Breast epithelium (tissue), 4 donors: ENCODE measurements at places on chromosomes 12 and 14. TPM values are rescaled to one million over a fixed set of nuclear protein-coding genes. Genes with fewer than 3 reads are reported as not detected.

DNA sequence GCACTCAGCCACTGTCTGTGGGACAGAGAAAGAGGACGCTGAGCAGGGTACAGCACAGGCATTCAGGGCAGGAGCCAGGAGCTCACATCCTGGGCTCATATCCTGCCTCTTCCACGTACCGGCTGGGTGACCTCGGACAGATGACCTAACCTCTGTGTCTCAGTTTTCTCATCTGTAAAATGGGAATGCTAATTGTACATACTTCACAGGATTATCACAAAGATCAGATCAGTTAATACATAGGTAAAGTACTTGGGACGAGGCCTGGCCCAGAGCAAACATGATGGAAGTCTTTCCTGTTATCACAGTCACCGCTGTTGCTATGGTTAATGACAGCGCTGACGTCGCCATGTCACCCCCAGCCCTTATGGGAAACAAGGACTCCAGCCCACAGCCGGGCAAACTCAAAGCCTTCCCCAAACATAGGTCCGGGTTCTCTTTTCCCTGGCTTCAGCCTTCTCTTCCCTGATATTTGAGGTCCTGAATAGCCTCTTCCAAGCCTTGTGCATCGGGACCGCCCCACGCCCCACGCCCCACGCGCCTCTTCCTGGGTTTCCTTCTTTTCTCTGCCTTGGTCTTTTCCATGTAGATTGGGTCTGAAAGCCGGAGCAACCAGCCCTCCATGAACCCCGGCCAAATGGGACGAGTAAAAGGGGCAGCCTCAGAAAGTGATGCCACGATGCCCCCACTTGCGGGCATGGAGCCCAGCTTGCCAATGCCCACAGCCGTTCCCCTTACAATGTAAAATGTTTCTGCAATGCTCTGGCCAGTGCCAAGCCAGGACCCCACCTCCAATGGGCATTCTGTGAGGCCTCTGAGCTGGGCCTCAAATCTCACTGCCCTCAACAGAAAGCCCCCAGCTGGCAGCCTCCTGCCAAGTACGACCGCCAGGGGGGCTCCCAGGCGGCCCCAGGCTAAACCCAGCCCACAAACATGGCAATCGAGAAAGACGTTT, 125.4 kb downstream of the RFLNA start:
- H3K36me3 ChIP-seq = no peaks in the 10 kb centered on the region
- H3K4me1 ChIP-seq = peaks cover 17% of the 10 kb centered on the region
- no peak for DNase-seq
- no peak overlapping the region for H3K4me3 ChIP-seq
- peak overlapping the region; percentile 94 for H3K27ac ChIP-seq

DNA sequence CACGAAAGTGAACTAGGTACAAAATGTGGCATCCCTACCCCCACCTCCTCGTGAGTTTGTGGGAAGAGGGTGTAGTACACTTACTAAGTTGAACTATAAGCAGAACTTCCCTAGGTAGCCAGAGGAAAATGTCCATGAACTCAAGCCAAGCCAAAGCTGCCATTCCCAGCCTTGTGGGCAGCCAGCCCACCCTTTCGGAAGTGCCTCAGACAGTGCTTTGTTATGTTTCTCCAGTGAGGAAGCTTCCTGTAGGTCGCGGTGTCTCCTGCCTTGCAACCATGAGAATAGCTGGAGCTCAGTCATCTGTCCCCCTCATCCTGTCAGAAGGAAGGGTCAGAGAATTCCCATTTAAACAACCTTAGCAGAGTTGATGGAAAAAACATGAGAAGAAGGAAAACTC, 266.9 kb downstream of the DUSP6 start:
- H3K4me3 ChIP-seq = no peak overlapping the region
- H3K27ac ChIP-seq = no peak overlapping the region
- H3K36me3 ChIP-seq = no peaks in the 10 kb centered on the region
- DNase-seq = no peak

Gene KRT82
- total RNA-seq = not detected

DNA sequence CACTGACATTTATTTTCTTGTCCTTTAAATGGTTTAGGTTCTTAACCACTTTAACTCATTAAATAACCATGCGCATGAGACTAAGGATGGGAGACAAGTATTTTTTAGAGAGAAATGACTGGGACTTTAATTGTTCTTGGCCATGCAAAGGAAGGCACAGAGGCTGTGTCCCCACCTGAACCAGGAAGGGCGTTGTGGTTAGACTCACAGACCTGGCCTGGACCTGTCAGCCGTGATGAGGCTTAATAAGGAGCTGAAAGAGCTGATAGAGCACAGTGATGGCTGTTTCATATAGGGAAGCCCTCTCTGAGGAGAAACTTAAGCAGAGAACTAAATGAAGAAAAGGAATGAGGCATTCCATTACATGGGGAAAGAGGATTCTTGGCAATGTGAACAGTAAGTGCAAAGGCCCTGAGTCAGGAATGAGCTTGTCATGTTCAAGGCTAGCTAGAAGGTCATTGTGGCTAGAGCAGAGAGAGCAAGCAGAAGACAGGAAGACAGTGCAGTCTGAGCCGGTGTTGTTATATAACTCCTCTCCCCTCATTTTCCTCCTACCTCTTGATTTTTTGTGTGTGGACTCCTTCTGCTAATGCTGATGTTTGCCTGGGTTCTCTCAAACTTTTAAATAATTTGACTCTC, 74.4 kb upstream of the ANO4 start:
- no peak for DNase-seq
- no peaks in the 10 kb centered on the region for H3K4me1 ChIP-seq
- no peaks in the 10 kb centered on the region for H3K27me3 ChIP-seq

GRCh38 chr12:68557011-68557730, 53.5 kb upstream of the RAP1B start:
- no peak overlapping the region for H3K4me3 ChIP-seq
- no peak overlapping the region for H3K27ac ChIP-seq
- H3K36me3 ChIP-seq = no peaks in the 10 kb centered on the region
- no peak for DNase-seq
- H3K4me1 ChIP-seq = no peaks in the 10 kb centered on the region

- peak overlapping the region; percentile 84 for H3K27ac ChIP-seq
- H3K4me1 ChIP-seq = no peaks in the 10 kb centered on the region
- peak overlapping the region; percentile 91 for H3K4me3 ChIP-seq
- no peaks in the 10 kb centered on the region for H3K27me3 ChIP-seq
These were observed 703 bp downstream of the NOVA1 start for GRCh38 chr14:26597071-26597588.

GRCh38 chr12:99450036-99450630, 197.4 kb upstream of the GARIN6 start:
- no peaks in the 10 kb centered on the region for H3K36me3 ChIP-seq
- H3K4me3 ChIP-seq = no peak overlapping the region
- DNase-seq = no peak
- H3K4me1 ChIP-seq = no peaks in the 10 kb centered on the region
- no peak overlapping the region for H3K27ac ChIP-seq

- no peaks in the 10 kb centered on the region for H3K27me3 ChIP-seq
- no peak for DNase-seq
- H3K4me1 ChIP-seq = no peaks in the 10 kb centered on the region
- no peak overlapping the region for H3K4me3 ChIP-seq
- no peak overlapping the region for H3K27ac ChIP-seq
These were observed 104.6 kb downstream of the EGLN3 start for GRCh38 chr14:33846100-33846824.

Gene OAS3
- total RNA-seq = 5.9 TPM

Gene MANSC1
- total RNA-seq = 24.9 TPM

Gene CLEC9A
- not detected for total RNA-seq

- no peaks in the 10 kb centered on the region for H3K36me3 ChIP-seq
- H3K4me1 ChIP-seq = no peaks in the 10 kb centered on the region
- no peak overlapping the region for H3K27ac ChIP-seq
- DNase-seq = no peak
- no peaks in the 10 kb centered on the region for H3K27me3 ChIP-seq
These were observed 160.8 kb downstream of the KSR2 start for GRCh38 chr12:117807946-117808345.

DNA sequence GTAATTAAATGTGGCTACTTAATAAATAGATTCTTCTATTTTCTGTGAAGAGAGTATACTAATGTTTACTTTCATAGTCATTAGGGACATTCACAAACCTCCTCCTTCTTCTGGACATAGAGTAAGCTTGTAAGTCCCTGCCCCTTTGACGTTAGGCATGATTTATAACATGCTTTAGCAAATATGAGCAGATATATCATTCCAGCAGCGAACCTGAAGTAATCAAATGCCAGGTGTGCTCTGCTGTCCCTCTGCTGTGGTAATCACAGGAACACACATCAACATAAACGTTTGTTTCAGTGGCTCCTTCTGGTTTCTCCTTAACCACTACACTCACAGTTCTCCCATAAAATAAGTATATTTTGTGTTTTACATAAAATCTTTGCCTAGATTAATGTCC, 961.8 kb downstream of the FLRT2 start:
- no peak overlapping the region for H3K27ac ChIP-seq
- no peak for DNase-seq
- H3K36me3 ChIP-seq = no peaks in the 10 kb centered on the region
- no peaks in the 10 kb centered on the region for H3K4me1 ChIP-seq
- no peak overlapping the region for H3K4me3 ChIP-seq
- H3K27me3 ChIP-seq = no peaks in the 10 kb centered on the region

Gene KLRC4
- not detected for total RNA-seq

- H3K27me3 ChIP-seq = no peaks in the 10 kb centered on the region
- no peaks in the 10 kb centered on the region for H3K36me3 ChIP-seq
These were observed 4.5 kb upstream of the KRT8 start for GRCh38 chr12:52909331-52909730.

- H3K27me3 ChIP-seq = no peaks in the 10 kb centered on the region
- H3K4me3 ChIP-seq = no peak overlapping the region
- no peak for DNase-seq
- H3K27ac ChIP-seq = no peak overlapping the region
These were observed 41.7 kb upstream of the MYRFL start for GRCh38 chr12:69783365-69783764.

GRCh38 chr14:92538412-92538985, 24.9 kb downstream of the RIN3 start:
- no peak overlapping the region for H3K27ac ChIP-seq
- no peaks in the 10 kb centered on the region for H3K36me3 ChIP-seq
- no peaks in the 10 kb centered on the region for H3K27me3 ChIP-seq

Gene BHLHE41
- 9.2 TPM for total RNA-seq

DNA sequence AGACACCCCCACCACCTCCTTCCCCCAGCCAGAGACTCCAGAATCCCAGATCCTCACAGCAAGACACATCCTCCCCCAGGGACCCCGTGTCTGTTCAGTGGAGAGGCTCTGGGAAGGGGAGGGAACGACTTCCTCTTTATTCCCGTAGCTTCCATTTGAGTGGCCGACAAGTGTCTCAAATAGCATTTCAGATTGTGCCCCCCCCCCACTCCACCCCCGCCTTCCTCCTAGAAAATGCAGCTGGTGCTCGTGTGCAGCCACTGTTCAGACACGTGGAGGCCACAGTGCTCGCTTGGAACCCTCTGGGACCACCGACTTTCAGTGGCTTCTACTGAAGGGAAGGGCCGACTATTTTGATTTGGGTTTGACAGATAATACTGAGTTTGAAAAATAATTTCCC, 14.3 kb downstream of the PPP2R5C start:
- H3K27ac ChIP-seq = no peak overlapping the region
- H3K27me3 ChIP-seq = no peaks in the 10 kb centered on the region
- peaks cover 4% of the 10 kb centered on the region for H3K4me1 ChIP-seq
- no peak for DNase-seq

GRCh38 chr12:110762891-110763290, 20.2 kb upstream of the PPP1CC start:
- H3K27me3 ChIP-seq = no peaks in the 10 kb centered on the region
- no peak overlapping the region for H3K4me3 ChIP-seq
- no peak overlapping the region for H3K27ac ChIP-seq

DNA sequence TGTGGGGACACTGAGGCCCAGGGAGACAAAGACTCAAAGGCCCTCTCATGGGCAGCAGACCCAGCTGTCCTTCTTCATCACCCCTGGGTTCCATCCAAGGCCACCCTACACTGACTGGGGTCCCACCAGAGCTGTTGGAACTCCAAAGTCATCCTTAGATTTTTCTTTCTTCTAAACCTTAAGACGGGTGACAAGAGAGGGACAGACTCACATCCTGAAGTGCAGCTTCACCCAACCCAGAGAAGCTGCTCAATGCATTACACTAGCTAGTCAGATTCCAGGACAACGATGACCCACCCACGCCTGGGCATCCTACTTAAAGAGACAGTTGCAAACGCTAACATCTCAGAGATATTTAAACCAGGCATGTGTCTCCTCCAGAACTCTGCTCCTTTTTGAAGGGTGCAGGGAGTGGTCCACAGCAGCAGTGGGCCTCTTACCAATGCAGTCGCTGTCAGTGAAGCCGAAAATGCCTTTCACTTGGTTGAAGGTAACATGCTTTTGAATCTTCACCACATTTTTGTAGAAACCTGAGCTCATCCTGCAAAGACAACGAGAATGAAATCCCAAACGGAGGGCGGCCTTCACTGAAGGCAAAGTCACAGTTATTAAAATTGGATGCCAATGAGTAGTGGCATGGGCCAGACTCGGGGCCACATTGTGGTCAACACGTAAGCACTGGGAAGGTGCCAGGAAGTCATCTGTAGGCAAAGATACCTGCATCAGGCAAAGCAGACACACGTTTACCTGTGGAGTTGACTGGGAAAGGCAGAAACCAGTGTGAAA, 23.4 kb downstream of the SLC25A47 start:
- H3K4me3 ChIP-seq = no peak overlapping the region
- no peaks in the 10 kb centered on the region for H3K27me3 ChIP-seq
- no peak overlapping the region for H3K27ac ChIP-seq
- peaks cover 9% of the 10 kb centered on the region for H3K36me3 ChIP-seq
- DNase-seq = no peak

- no peak overlapping the region for H3K27ac ChIP-seq
- no peaks in the 10 kb centered on the region for H3K27me3 ChIP-seq
- no peak for DNase-seq
- no peaks in the 10 kb centered on the region for H3K36me3 ChIP-seq
These were observed 14.0 kb downstream of the RNASE2 start for GRCh38 chr14:20969336-20969735.

GRCh38 chr14:84988357-84988756, 541.6 kb upstream of the FLRT2 start:
- H3K27ac ChIP-seq = no peak overlapping the region
- H3K27me3 ChIP-seq = no peaks in the 10 kb centered on the region
- no peaks in the 10 kb centered on the region for H3K36me3 ChIP-seq
- no peak for DNase-seq
- no peak overlapping the region for H3K4me3 ChIP-seq

GRCh38 chr12:47066278-47067025, 13.0 kb upstream of the PCED1B start:
- no peaks in the 10 kb centered on the region for H3K4me1 ChIP-seq
- H3K27me3 ChIP-seq = no peaks in the 10 kb centered on the region
- H3K27ac ChIP-seq = peak overlapping the region; percentile 41
- DNase-seq = no peak

GRCh38 chr12:74984631-74985030, 225.0 kb downstream of the KCNC2 start:
- H3K4me1 ChIP-seq = no peaks in the 10 kb centered on the region
- H3K36me3 ChIP-seq = no peaks in the 10 kb centered on the region
- no peaks in the 10 kb centered on the region for H3K27me3 ChIP-seq
- no peak overlapping the region for H3K27ac ChIP-seq
- no peak overlapping the region for H3K4me3 ChIP-seq

DNA sequence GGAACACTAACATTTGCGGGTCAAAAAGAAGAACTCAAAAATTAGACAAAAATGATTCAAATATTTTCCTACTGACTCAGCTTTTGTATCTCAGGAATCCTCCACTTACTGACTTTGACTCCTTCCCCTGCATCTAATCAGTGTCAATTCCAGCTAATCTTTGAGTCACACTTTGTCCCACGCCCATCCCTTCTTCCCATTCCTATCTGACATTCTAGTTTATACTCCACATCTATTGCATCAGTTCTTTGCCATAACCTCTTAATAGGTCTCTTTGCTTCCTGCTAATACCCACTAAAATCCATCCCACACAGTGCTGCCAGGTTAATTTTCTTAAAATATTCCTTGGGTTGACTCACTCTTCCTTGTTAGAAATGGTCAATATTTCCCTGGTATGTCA, 19.1 kb downstream of the BBS10 start:
- H3K4me1 ChIP-seq = no peaks in the 10 kb centered on the region
- no peak for DNase-seq
- no peaks in the 10 kb centered on the region for H3K36me3 ChIP-seq
- no peak overlapping the region for H3K27ac ChIP-seq
- no peaks in the 10 kb centered on the region for H3K27me3 ChIP-seq
